ENCODE measurements at places on chromosomes 5 and 9. TPM values are rescaled to one million over a fixed set of nuclear protein-coding genes. Genes with fewer than 3 reads are reported as not detected.

Gene TMEM171
- not detected for total RNA-seq

Gene IL4
- total RNA-seq = not detected

Gene HRH2
- total RNA-seq = 24.3 TPM

Gene NRG2
- 1.1 TPM for total RNA-seq

GRCh38 chr9:129869585-129870501 is 34.6 kb downstream of the USP20 start:
- no peak for DNase-seq

GRCh38 chr5:54593779-54594178 is 76.2 kb downstream of the SNX18 start:
- DNase-seq = no peak

DNA sequence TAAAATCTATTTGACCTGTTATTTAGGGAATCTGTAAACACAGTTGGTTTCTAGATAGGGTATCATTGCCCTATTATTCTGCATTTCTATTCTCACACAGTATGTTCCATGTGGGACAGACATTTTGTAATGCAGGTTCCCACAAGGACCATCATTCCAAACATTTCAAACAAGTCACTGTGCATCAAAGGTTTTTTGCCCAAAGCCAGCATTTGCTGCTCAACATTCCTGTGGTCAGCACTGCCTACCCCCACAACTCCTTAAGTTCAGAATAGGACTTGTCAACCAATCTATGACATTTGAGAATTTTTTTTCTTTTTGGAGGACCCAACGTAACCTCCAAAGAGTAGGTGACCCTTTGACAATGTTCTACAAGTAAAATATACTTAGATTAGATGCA is 95.7 kb downstream of the LPAR1 start:
- no peak for DNase-seq

DNA sequence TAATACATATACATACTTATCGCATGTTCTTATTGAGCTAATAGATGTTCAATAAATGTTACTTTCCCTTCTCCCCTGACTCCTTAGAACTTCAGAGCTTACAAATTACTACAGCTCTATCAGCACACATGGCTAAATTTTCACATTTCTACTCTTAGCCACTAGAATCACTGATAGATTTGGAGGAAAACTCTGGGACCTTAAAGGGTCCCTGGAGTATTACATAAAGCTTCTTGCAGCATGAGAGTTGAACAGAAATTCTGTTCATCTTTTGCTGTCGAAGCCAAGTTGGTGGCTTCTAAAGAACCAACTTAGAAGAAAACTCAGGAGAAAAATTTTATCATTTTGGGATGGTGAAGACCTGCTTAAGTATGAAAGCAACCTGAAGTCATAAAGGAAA is 15.5 kb downstream of the B4GALT1 start:
- no peak for DNase-seq

DNA sequence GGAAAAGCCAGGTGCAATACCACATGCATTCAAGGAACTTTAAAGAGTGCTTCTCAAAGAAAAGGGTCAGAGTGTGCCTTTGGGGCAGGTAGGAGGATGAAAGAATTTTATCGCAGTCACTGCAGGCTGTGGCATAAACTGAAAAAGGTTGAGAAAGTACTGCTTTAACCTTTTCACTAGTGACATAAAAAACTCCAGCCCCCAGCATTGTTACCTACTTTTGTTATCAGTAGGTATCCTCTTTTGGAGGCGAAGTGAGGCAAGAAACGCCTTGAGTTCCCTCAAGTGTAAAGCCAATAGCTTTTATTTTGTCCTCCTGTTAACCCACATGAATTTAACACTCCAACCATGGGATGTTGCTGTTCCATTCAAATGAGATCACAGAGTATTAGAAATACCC is 64.7 kb upstream of the CHD1 start:
- no peak for DNase-seq

- DNase-seq = peak; percentile 71
Observed at GRCh38 chr9:134698587-134699342, 57.2 kb downstream of the COL5A1 start.

DNA sequence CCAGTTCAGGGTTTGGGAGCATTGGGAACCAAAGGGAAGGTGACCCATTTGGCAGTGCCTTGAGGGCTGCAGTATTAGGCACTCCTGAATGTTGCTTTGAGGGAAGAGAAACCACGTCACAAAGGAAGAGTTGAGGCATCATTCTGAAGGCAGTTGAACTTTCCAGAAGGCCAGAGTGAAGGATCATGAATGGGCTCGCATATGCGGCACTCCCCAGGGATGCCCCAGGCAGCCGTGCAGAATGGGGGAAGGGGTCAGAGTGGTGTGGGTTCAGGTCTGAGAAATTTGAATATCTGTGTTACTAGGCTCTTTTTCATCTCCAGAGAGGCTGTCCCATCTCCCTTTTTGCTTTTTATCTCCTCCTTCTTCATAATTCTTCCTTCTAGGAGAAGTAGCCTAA is 60.6 kb upstream of the HMHB1 start:
- no peak for DNase-seq

GRCh38 chr9:78479441-78479840 is 182.5 kb downstream of the PSAT1 start:
- DNase-seq = no peak

- DNase-seq = no peak
Observed at GRCh38 chr5:10772901-10773585, 12.0 kb upstream of the DAP start.

Data from left cardiac atrium (tissue), 4 donors.